ENCODE measurements at places on chromosomes 7 and 10.

DNA sequence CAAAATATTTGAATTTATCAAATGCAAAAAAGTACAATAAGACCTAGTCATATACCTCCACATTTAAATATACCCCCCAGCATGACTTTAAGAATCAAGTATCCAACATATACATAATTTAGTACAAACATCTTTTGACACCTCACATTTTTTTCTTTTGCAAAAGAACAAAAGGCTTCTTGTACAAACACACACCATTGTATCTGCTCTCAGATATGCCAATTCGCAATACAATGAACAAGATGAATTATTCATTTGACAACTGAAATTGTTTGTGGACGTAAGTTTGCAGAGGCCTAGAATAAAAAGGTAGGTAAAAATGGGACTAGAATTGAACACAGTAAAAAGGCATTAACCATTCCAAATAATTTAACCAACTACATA lies 154.4 kb downstream of the CACNA2D1 start:
- DNase-seq, result no peak

- no peak for DNase-seq
Observed at GRCh38 chr10:122503012-122503411, 41.7 kb downstream of the HTRA1 start.

DNA sequence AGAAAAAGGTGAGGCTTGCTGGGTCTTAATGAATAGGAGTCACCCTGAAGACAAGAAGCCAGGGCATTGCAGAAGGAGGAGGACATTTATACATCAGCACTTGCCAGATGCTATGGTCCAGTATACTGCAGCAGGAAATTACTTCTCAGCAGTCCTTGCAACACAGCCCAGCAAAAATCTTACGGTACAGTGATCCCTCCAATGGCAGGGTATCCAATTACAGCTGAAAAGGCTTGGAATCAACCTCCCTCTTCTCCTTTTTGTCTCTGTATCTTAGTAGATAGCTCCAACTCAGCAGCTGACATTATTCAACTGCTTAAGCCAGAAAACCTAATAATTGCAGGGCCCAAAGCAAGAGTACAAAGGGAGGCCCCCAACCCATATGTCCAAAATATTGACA lies 128.3 kb upstream of the COBL start:
- DNase-seq, result no peak

DNA sequence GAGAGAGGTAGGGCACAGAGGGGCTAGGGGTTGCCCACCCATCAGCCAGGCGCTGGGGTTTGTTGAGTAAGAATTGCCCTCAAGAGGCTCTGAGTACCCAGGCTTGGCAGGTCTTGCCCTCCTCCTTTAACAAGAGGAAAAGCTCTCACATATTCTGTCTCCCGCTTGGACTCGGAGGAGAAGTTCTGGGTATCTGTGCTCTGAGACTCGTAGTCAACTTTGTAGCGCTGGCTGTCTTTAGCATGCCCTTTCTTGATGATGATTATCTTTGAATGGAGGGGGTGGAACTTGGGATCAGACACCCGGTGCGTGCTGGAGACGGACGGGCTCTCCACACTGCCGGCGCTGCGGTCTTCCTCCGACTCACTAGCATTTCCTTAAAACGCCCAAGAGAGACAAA lies 4.0 kb downstream of the IGFBP3 start:
- no peak for DNase-seq

GRCh38 chr7:2633538-2634266 lies 1.9 kb downstream of the TTYH3 start:
- DNase-seq, result peak; percentile 72

DNA sequence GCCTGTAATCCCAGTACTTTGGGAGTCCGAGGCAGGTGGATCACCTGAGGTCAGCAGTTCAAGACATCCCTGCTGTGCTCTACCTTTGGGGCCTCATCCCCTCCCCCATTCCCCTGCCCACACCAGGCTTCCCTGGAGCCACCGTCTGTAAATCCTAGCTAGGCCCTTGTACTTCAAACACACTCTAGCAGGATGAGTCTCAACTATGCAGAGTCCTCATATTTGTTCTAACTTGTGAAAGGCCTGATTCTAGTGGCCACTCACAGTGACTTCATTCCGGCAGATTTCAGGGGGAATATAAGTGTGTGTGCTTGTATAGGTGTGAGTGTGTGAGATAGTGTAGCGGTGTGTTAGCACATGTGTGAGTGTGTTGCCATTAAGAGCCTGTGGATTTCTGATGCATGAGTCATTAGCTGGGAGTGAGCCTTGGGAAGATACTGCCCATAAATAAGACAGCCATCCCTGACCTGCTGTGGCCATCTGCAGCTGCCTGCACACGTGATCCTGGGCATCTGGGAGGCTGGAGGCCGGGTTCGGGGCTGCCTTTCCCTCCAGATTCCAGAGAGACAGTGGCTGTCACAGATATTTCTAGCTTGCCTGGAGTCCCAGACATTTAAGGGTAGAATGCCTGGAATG lies 1.7 kb upstream of the NEURL1 start:
- DNase-seq, result no peak

- no peak for DNase-seq
Observed at GRCh38 chr7:8290645-8291308, 28.8 kb upstream of the ICA1 start.

DNA sequence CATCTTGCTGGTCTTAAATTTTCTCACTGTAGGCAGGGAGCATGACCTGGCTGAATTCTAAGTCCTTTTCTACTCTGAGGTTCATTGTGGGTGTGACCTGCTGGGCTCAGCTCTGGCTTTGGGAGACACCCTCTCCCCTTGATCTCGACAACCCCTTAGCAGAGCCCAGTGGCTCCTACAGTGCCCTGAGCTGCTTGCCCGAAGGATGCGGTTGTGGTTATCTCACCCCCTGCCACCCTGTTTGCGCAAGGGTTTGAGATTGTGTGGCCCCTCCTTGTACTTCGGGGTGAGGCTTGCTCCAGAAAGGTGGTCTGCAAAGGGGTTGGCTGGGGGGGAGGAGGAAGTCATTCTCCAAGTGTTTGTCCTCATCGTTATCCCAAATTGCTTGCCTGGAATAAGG lies 55.3 kb downstream of the TCF7L2 start:
- DNase-seq, result no peak

GRCh38 chr7:73870041-73870492 lies 9.1 kb downstream of the TMEM270 start:
- no peak for DNase-seq

- no peak for DNase-seq
Observed at GRCh38 chr7:38461887-38462286, 169.3 kb downstream of the AMPH start.

Measured in activated CD4-positive, alpha-beta T cell treated with anti-CD3 and anti-CD28 coated beads for 36 hours (primary cell).